ENCODE measurements at places on chromosomes 11 and 22. TPM values are rescaled to one million over a fixed set of nuclear protein-coding genes. Genes with fewer than 3 reads are reported as not detected.

GRCh38 chr11:73869332-73869949, 7.2 kb downstream of the COA4 start:
- H3K36me3 ChIP-seq, result peaks cover 3% of the 10 kb centered on the region
- H3K27me3 ChIP-seq, result no peaks in the 10 kb centered on the region
- H3K27ac ChIP-seq, result peak overlapping the region; percentile 47
- no peak for DNase-seq
- H3K4me1 ChIP-seq, result peaks cover 47% of the 10 kb centered on the region

- no peak for DNase-seq
- H3K36me3 ChIP-seq, result no peaks in the 10 kb centered on the region
- no peak overlapping the region for H3K27ac ChIP-seq
- no peaks in the 10 kb centered on the region for H3K4me1 ChIP-seq
- peaks cover 37% of the 10 kb centered on the region for H3K27me3 ChIP-seq
- H3K4me3 ChIP-seq, result no peak overlapping the region
Observed at GRCh38 chr11:120556797-120557196, 45.2 kb downstream of the GRIK4 start.

DNA sequence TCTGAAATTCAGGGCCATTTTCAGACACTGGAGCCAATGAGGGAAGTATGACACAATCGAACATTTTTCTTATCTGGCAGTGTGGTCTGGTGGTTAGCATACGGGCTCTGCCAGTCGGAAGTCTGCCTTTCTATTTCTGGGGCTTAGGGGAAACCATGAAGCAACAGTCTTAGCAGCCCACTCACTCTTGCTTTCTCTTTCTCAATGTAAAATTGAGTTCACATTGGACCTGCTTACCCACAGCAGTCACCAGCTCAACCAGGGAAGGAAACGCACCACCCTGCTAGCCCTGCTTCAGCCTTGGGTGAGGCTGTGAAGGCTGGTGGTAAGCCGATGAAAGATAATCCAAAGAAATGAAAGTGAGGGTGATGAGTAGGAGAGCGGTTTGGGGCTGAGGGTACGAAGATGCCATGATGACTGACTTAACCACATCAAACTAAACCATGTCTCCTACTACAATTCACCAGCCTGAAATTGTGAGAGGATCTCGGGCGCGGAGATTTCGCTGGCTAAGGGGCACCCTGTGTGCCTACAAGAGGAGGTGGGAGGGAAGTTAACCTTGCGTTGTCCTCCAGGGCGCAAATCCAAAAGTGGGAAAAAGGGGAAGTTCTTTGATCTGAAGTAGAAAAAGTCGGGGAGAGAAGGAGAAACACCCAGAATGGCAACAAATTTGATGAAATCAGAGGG, 2.0 kb upstream of the LMO2 start:
- H3K4me1 ChIP-seq, result no peaks in the 10 kb centered on the region
- H3K4me3 ChIP-seq, result no peak overlapping the region
- no peak overlapping the region for H3K27ac ChIP-seq
- H3K27me3 ChIP-seq, result peaks cover 28% of the 10 kb centered on the region
- no peak for DNase-seq

Gene LRRC32
- 0.07 TPM for polyA plus RNA-seq

DNA sequence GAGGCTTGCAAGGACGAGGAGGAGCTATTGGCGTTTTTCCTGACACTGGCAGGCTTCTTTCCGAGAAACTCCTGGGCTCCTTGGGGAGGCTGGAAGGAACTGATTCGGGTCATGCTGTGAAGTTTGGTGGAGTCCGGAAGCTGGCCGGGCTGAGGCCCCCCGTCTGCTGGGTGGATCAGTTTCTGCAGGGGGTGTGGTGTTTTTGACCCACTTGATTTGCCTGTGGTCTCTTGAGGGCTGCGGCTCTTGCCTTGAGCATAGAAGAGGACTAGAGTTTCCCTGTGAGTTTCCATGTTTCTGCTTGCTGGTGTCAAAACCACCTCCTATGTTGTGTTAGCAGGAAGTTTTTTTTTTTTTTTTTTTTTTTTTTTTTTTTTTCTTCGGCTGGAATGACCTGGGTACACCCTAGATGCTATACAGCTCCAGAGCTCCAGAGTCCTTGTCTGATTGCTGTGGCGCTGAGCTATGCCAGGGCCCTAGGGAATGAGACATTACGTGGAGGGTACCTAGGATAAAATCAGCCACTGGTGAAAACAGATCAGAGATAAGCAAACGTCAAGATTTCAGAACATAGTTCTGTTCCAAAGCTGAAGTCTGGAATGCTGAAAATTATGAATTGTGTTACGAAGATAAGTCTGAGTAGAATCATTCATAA, 728 bp downstream of the TBC1D22A start:
- DNase-seq, result no peak
- H3K4me3 ChIP-seq, result peak overlapping the region; percentile 80
- H3K27me3 ChIP-seq, result no peaks in the 10 kb centered on the region
- peak overlapping the region; percentile 91 for H3K27ac ChIP-seq
- H3K36me3 ChIP-seq, result no peaks in the 10 kb centered on the region

- H3K36me3 ChIP-seq, result no peaks in the 10 kb centered on the region
- no peak for DNase-seq
- no peaks in the 10 kb centered on the region for H3K4me1 ChIP-seq
- no peak overlapping the region for H3K27ac ChIP-seq
- no peaks in the 10 kb centered on the region for H3K27me3 ChIP-seq
- no peak overlapping the region for H3K4me3 ChIP-seq
Observed at GRCh38 chr11:128297805-128298204, 289.6 kb downstream of the ETS1 start.

DNA sequence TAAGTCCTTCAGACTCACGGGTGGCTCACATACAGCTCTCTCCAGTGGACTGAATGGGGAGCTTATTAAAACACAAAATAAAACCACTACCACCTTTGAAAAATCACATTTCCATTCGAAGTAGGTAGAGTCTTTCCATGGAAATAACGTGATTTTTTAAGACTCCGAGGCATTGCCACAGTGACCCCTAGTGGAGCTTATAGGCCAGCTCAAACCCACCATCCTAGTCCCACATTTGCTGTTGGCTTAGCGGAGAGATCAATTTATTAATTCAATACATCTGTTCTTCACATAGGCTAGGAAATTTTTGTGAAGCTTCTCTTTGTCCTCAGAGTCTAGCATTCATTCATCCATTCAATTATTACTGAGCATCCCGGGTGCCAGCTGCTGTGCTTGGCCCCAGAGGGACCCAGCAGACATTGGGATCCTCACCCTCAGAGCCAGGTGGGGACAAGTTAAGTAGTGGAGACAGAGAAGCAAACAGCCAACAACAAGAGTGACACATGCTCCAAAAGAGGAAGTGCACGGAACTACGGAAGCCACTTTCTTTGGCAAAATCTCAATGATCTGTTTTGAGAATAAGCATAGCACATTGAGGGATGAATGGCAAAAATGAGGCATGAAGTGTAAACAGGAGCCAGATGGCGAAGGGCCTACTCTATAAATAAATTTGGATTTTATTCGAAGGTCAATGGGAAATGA, 10.2 kb upstream of the P4HA3 start:
- H3K27me3 ChIP-seq, result peaks cover 9% of the 10 kb centered on the region
- peak; percentile 12 for DNase-seq
- no peak overlapping the region for H3K4me3 ChIP-seq
- H3K4me1 ChIP-seq, result no peaks in the 10 kb centered on the region
- H3K27ac ChIP-seq, result no peak overlapping the region
- no peaks in the 10 kb centered on the region for H3K36me3 ChIP-seq

- no peak for DNase-seq
- no peaks in the 10 kb centered on the region for H3K4me1 ChIP-seq
- H3K27ac ChIP-seq, result no peak overlapping the region
- no peaks in the 10 kb centered on the region for H3K36me3 ChIP-seq
- no peaks in the 10 kb centered on the region for H3K27me3 ChIP-seq
- no peak overlapping the region for H3K4me3 ChIP-seq
Observed at GRCh38 chr22:23000657-23001347, 69.5 kb upstream of the GNAZ start.

Gene OR4A16
- polyA plus RNA-seq, result not detected

DNA sequence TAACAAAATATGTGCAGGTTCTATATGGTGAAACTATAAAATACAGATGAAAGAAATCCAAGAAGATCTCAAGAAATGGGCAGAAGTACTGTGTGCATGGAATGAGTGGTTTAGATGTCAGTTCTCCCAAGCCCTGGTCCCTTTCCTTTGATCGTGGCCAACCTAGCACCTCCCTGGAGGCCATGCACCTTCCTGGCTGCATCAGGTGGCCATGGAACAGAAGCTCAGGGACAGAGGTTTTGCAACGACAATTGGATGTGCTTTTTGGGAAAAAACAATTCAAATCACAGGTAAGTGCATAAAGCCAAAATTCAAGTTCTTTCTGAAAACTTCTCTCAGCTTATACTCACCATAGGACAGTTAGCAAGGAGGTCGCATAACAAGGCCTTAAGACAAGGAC, 54.0 kb upstream of the SLC22A12 start:
- H3K4me1 ChIP-seq, result no peaks in the 10 kb centered on the region
- no peak overlapping the region for H3K4me3 ChIP-seq
- no peaks in the 10 kb centered on the region for H3K36me3 ChIP-seq

Gene ASCL2
- polyA plus RNA-seq, result not detected

- H3K36me3 ChIP-seq, result no peaks in the 10 kb centered on the region
- DNase-seq, result no peak
- no peak overlapping the region for H3K4me3 ChIP-seq
- H3K4me1 ChIP-seq, result no peaks in the 10 kb centered on the region
Observed at GRCh38 chr22:27393371-27393770, 408.2 kb downstream of the MN1 start.

Gene OR8A1
- not detected for polyA plus RNA-seq

GRCh38 chr11:107547961-107548360, 17.6 kb downstream of the ALKBH8 start:
- no peaks in the 10 kb centered on the region for H3K4me1 ChIP-seq
- no peak overlapping the region for H3K4me3 ChIP-seq
- no peak for DNase-seq

GRCh38 chr11:6480299-6480914, 724 bp downstream of the ARFIP2 start:
- peaks cover 62% of the 10 kb centered on the region for H3K4me1 ChIP-seq
- peak overlapping the region; percentile 86 for H3K4me3 ChIP-seq
- peak overlapping the region; percentile 95 for H3K27ac ChIP-seq
- no peak for DNase-seq

DNA sequence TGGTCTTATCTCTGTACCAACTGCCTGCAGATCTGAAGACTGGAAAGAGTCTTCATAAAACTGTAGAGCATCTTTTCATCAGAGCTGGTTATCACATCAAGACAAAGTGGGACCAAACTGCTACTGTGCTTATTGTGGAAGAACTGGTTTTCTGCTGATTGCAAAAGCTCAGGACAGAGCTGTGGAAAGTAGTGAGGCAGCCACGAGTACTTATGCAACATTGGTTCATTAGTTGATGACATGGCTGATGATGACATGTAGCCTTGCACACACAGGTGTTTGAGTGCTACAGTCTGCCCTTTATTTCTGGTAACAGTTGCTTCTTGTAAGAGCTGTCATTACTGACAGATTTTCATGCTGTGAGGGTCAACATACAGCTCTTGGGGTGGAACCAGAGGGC, 185.4 kb upstream of the GUCY1A2 start:
- no peak overlapping the region for H3K27ac ChIP-seq
- no peak overlapping the region for H3K4me3 ChIP-seq
- no peaks in the 10 kb centered on the region for H3K36me3 ChIP-seq
- no peak for DNase-seq
- H3K4me1 ChIP-seq, result peaks cover 26% of the 10 kb centered on the region

DNA sequence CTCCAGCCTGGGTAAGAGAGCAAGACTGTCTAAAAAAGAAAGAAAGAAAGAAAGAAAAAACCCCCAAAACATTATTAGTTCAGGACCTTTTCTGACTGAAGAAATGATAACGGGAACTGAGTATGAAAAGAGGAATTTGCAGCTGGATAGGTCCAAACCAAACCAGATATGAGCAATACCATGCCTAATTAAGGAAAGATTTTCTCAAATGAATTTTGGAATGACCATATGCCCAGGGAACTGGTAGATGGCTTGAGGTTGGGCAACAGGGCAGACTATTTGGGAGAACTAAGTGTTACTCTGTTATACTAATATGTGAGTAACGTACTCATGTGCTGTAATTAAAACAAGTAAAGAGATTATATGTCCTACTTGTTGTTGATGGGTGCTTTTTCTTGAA, 186.1 kb downstream of the TMEM135 start:
- no peak for DNase-seq
- no peak overlapping the region for H3K4me3 ChIP-seq
- peaks cover 8% of the 10 kb centered on the region for H3K4me1 ChIP-seq
- H3K36me3 ChIP-seq, result no peaks in the 10 kb centered on the region
- H3K27me3 ChIP-seq, result no peaks in the 10 kb centered on the region
- H3K27ac ChIP-seq, result no peak overlapping the region

- H3K4me1 ChIP-seq, result no peaks in the 10 kb centered on the region
- no peak for DNase-seq
- H3K27me3 ChIP-seq, result peaks cover 8% of the 10 kb centered on the region
- no peak overlapping the region for H3K27ac ChIP-seq
- H3K4me3 ChIP-seq, result no peak overlapping the region
- H3K36me3 ChIP-seq, result no peaks in the 10 kb centered on the region
Observed at GRCh38 chr11:45655831-45656230, 9.6 kb downstream of the CHST1 start.

Gene F2
- 1,074 TPM for polyA plus RNA-seq

DNA sequence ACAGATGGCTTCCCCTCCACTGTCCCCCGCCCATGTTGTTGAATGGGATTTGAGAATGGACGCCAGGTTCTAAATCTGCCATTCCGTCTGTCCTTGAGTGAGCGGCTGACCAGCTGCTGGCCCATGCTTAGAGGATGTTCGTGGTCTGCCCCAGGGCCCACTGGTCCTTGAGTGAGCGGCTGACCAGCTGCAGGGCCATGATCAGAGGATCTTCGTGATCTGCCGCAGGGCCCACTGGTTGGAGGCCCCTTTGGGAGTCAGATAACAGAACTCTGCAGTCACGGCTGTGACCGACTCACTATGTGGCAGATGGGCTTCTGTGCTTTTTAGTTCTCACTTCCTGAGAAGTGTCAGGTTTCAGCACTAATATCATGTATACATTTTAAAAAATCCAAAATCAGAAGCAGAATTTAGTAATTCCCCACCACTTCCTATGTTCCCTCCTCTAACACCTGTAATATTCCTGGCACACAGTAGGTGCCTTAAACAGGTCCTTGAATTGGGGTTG, 54.1 kb downstream of the MICAL3 start:
- H3K27ac ChIP-seq, result no peak overlapping the region
- no peak overlapping the region for H3K4me3 ChIP-seq
- H3K27me3 ChIP-seq, result no peaks in the 10 kb centered on the region
- no peak for DNase-seq
- peaks cover 75% of the 10 kb centered on the region for H3K4me1 ChIP-seq

Gene GRAP2
- 0.15 TPM for polyA plus RNA-seq

GRCh38 chr11:44286268-44286880, 23.6 kb downstream of the ALX4 start:
- H3K4me3 ChIP-seq, result no peak overlapping the region
- H3K27ac ChIP-seq, result no peak overlapping the region
- peaks cover 4% of the 10 kb centered on the region for H3K27me3 ChIP-seq
- peak; percentile 35 for DNase-seq
- H3K36me3 ChIP-seq, result no peaks in the 10 kb centered on the region

GRCh38 chr11:75714211-75714610, 3.4 kb upstream of the MOGAT2 start:
- no peaks in the 10 kb centered on the region for H3K36me3 ChIP-seq
- no peak overlapping the region for H3K27ac ChIP-seq
- no peaks in the 10 kb centered on the region for H3K27me3 ChIP-seq
- DNase-seq, result no peak
- peaks cover 42% of the 10 kb centered on the region for H3K4me1 ChIP-seq
- H3K4me3 ChIP-seq, result no peak overlapping the region

Gene MRGPRX3
- polyA plus RNA-seq, result 0.51 TPM
